ENCODE measurements at places on chromosomes 5 and 9.

DNA sequence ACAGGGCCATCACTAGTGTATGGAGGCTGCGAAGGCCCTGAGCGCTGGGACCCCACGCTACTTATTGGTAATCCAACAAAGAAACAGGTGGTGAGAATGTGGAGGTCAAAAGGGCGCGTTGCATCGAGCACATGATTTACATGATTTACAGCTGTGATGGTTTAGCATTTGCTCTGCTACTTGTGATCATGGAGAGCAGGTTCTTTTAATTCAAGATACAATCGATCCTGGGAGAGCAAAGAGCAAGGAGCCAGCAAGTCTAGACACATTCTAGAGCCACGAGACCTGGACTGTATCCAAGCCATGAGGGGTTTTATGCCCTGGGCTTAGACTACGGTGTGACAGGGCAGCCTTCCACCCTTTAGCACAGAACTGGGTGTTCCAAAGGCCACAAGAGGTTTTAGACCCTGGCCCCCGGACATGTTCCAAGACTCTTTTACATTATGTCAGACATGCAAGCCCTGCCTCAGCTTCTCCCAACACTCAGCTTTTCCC is 47.0 kb upstream of the CLK4 start:
- no peak for DNase-seq

GRCh38 chr5:139194486-139194885 is 3.7 kb downstream of the SIL1 start:
- no peak for DNase-seq

DNA sequence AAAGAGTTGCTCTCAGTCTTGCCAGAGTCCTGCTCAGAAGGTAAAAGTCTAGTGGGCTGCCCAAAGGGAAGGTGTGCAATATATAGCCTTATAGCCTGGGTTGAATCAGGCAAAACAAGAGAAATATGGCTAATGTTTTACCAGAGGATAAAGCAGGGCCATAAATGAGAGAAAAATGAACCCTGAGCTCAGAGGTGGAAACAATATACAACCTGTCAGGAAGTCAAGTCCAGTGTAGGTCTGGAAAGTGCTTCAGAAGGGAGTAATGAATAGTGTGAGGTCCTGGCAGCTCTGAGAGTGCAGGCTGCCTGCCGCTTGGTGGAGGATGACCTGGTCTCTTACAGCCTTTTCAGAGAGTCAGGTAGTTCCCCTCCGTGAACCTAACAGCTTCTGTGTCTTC is 177.8 kb upstream of the TNC start:
- DNase-seq, result no peak

DNA sequence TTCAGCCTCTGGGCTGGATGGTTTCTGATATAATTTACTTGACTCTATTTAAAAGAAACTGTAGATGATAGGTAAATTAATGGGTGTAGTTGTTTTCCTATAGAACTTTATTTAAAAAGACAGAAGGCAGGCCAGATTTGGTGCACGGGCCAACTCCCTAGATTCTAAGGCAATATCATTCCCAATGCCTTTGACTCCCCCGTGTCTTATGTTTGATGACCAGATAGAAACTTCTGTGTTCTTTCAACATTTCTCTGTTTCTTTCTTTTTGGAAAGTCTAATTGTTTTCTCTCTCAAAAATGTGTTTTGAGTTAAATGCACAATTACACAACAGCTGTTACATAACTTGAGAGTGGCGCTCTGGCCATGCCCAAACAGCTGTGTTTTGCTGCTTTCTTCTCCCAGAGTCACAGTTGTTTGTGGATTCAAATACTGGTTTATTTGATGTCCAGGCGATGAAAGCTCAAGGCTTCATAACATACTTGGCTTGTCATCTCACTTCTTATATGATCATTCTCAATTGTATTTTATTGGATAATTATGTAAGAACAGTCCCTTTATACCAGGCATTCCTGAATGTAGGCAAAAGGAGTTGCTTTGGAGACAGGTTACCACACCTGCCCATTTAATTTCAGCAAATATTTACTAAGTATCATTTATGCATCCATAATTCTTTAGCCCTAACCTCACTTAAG is 1.7 kb upstream of the ALDH1A1 start:
- no peak for DNase-seq

- DNase-seq, result no peak
Measured at GRCh38 chr9:132949709-132950108, 5.3 kb upstream of the TSC1 start.

- no peak for DNase-seq
Measured at GRCh38 chr5:135697959-135698345, 119.2 kb upstream of the CXCL14 start.

DNA sequence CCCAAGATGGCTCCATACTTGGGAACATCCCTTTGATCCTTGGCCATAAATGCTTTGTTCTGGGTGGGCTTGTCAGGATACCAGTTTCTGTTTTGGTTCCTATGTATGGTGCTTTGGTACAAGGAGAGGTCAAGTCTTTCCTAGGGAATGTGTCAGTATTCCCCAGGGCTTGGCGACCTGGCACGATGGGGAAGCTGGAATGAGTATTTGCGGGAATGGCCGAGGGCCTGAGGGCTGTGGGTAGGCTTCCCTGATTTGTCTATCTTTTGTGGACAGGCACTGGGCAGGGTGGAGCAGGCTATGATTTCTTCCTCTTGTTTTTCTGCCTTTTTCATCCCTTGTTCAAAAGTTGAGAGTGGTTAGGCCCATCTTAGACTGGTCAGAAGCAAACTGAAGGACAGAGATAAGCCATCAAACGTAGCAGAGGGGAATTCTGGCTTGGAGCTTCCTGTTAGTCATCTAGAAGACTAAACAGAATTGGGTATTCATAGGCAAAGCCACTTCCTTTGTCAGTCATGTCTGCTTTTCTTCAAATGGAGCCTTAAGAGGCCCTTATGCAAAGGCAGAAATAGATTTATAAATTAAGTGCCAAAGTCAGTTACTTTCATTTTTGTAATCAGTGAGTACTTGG is 13.7 kb downstream of the DOCK2 start:
- no peak for DNase-seq

GRCh38 chr9:9783711-9784110 is 829.1 kb downstream of the PTPRD start:
- DNase-seq, result no peak

GRCh38 chr5:138936225-138936967 is 61.3 kb upstream of the LRRTM2 start:
- DNase-seq, result no peak

GRCh38 chr5:1217596-1218206 is 7.5 kb upstream of the SLC6A18 start:
- no peak for DNase-seq

DNA sequence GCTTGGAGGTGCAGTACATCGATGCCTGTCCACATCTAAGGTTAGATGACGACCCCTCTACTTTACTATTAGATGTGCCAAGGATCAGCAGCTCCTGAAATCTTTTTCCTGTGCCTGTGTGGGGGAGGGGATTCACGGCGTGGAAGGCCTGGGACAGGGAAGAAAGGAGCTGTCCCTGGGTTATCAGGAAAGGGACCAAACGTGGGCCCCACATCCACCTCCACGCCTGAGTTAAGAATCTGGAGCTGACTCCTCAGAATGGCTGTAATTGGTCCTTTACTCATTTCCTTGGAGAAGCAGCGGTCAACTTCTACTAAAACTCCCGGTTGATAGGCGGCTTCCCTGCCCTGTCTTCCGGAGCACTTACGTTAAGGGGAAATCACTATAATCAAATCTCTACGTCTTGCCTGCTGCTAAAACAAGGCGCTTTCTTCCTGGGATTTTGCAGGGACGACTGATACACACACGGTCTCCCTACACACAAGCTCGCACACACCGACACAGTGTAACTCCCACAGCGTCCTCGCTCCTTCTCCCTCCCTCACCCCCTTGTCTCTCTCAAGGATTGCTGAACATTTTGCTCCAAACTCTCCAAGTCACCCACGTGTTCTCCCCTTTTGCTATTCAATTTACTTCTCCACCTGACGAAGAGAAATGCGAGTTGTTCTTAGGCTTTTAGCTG is 1.4 kb downstream of the PDE4D start:
- DNase-seq, result no peak
